ENCODE measurements at places on chromosomes 16 and 17. TPM values are rescaled to one million over a fixed set of nuclear protein-coding genes. Genes with fewer than 3 reads are reported as not detected.

DNA sequence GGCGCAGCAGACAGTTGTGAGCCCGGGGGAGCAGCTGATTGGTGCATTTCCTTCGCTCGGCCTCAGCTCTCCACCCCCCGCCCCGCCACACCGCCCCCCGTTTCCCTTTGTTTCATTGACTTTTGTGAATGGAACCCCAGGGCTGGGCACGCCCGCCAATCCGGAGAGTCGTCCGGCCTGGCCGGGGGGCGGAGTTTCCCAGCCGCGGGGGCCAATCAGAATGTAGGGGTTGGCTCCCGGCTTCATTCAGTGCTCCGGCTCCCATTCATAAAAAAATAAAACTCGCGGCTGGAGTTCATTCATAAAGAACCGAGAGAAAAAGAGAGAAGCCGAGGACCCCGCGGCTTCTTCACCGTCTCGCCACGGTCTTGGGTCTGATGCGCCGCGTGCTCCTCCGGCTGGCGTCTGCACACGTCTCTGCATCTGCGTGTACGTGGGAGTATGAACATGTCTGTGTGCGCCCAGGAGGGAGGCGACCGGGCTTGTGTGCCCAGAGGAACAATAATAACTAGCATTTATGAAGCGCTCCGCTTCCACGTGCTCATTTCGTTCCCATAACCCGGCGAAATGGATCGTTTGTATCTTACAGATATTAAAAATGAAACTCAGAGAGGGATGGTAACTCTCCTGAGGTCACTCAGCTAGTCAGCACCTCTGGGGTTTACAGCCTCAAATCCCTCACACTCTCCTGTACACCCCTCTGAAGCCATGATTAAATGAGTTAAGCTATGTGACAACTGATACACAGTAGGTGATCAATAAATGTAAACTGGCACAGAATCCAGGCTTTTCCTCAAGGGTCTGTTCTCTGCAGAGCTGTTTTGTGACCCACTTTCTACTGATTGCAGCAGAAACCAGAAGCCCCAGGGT is at the start of gene ETV4:
ETV4 (minus strand) TSS at position 22 of the 870 bp plus-strand sequence. CDS start 723 bp downstream, outside the sequence.
- H3K4me3 ChIP-seq, result peak within 1 kb of the TSS; percentile 83
- H3K4me1 ChIP-seq, result peaks cover 42% of the 10 kb centered on the region
- H3K27ac ChIP-seq, result peak within 1 kb of the TSS; percentile 94
- no peaks in the 10 kb centered on the region for H3K27me3 ChIP-seq
- DNase-seq, result peak; percentile 99

- H3K4me1 ChIP-seq, result peaks cover 9% of the 10 kb centered on the region
- H3K36me3 ChIP-seq, result no peaks in the 10 kb centered on the region
- H3K27me3 ChIP-seq, result peaks cover 93% of the 10 kb centered on the region
- H3K4me3 ChIP-seq, result no peak overlapping the region
Observed at GRCh38 chr17:48737330-48738043, 8.9 kb upstream of the HOXB13 start.

- no peaks in the 10 kb centered on the region for H3K27me3 ChIP-seq
- peaks cover 29% of the 10 kb centered on the region for H3K36me3 ChIP-seq
- H3K4me1 ChIP-seq, result no peaks in the 10 kb centered on the region
Observed at GRCh38 chr17:62008294-62008693, 56.8 kb downstream of the MED13 start.

GRCh38 chr17:19384723-19385391 is 2.1 kb downstream of the MFAP4 start:
- no peak for DNase-seq
- H3K4me3 ChIP-seq, result no peak overlapping the region
- peaks cover 10% of the 10 kb centered on the region for H3K36me3 ChIP-seq
- H3K4me1 ChIP-seq, result no peaks in the 10 kb centered on the region
- H3K27me3 ChIP-seq, result no peaks in the 10 kb centered on the region

- peaks cover 18% of the 10 kb centered on the region for H3K4me1 ChIP-seq
- H3K36me3 ChIP-seq, result peaks cover 3% of the 10 kb centered on the region
Observed at GRCh38 chr16:1075546-1075945, 3.0 kb downstream of the SSTR5 start.

Gene RBFOX1
- total RNA-seq, result not detected

Gene CPNE7
- total RNA-seq, result 31.3 TPM

DNA sequence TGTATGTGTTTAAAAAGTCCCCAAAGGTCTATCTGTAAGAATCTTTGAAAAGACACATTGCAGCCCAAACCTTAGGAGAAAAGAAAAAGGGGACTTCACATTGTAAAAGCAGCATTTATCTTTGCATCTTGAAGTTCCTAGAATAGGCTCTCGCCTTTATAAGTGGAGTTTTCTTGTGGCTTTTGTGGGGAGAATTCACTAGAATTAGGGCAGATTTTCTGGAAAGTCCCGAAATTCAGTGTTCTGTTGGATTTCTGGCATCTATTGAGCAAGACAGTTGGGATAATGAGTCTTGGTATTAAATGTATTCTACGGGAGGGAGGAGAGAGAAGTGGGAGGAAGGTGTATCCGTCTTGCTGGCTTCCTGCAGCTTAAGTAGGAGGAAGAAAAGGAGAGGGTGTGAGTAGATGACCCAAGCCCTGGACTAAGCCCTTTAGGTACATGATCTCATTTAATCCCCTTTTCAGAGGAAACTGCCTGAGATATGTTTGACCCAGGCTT is 62.6 kb downstream of the PRKCA start:
- no peaks in the 10 kb centered on the region for H3K27me3 ChIP-seq
- DNase-seq, result no peak
- H3K4me3 ChIP-seq, result no peak overlapping the region

DNA sequence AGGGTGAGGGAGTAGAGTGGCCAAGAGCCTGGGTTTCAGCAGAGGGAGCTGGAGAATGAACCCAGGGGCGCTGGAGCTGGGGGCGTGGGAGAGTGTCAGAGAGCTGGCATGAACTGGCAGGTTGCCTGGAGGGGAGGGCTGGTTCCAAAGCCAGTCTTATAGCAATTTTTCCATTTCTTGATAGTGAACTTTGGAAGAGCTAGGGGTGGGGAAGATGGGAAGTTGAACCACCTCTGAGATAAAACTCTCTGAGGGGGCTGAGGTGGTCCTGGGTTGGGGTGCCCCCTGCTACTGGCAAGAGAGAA is 36.9 kb downstream of the ADGRG5 start:
- peaks cover 8% of the 10 kb centered on the region for H3K4me1 ChIP-seq
- H3K36me3 ChIP-seq, result peaks cover 4% of the 10 kb centered on the region
- no peak overlapping the region for H3K27ac ChIP-seq
- H3K4me3 ChIP-seq, result no peak overlapping the region
- H3K27me3 ChIP-seq, result peaks cover 34% of the 10 kb centered on the region

GRCh38 chr16:11473728-11474127 is 113.0 kb downstream of the LITAF start:
- H3K27me3 ChIP-seq, result peaks cover 33% of the 10 kb centered on the region
- H3K4me3 ChIP-seq, result no peak overlapping the region
- peaks cover 12% of the 10 kb centered on the region for H3K4me1 ChIP-seq
- H3K27ac ChIP-seq, result no peak overlapping the region

Gene RASD1
- not detected for total RNA-seq

Gene C17orf100
- 1.8 TPM for total RNA-seq

- peak overlapping the region; percentile 88 for H3K27ac ChIP-seq
- H3K36me3 ChIP-seq, result peaks cover 45% of the 10 kb centered on the region
- DNase-seq, result peak; percentile 54
- H3K4me3 ChIP-seq, result peak overlapping the region; percentile 93
- no peaks in the 10 kb centered on the region for H3K27me3 ChIP-seq
- H3K4me1 ChIP-seq, result peaks cover 48% of the 10 kb centered on the region
Observed at GRCh38 chr17:44556166-44556831, 985 bp upstream of the FZD2 start.

Gene KRT36
- not detected for total RNA-seq

- peaks cover 71% of the 10 kb centered on the region for H3K4me1 ChIP-seq
- H3K36me3 ChIP-seq, result peaks cover 67% of the 10 kb centered on the region
- H3K27ac ChIP-seq, result peak overlapping the region; percentile 96
- DNase-seq, result peak; percentile 95
Observed at GRCh38 chr16:74740795-74741304, 33.8 kb downstream of the FA2H start.

GRCh38 chr16:29926711-29927052 is 656 bp upstream of the KCTD13 start:
- H3K4me3 ChIP-seq, result peak overlapping the region; percentile 89
- peak overlapping the region; percentile 74 for H3K27ac ChIP-seq
- H3K27me3 ChIP-seq, result no peaks in the 10 kb centered on the region
- DNase-seq, result no peak
- peaks cover 29% of the 10 kb centered on the region for H3K4me1 ChIP-seq

GRCh38 chr17:47694581-47695428 is 844 bp downstream of the TBKBP1 start:
- no peak for DNase-seq
- peak overlapping the region; percentile 68 for H3K27ac ChIP-seq
- H3K36me3 ChIP-seq, result peaks cover 43% of the 10 kb centered on the region
- peak overlapping the region; percentile 86 for H3K4me3 ChIP-seq
- peaks cover 26% of the 10 kb centered on the region for H3K4me1 ChIP-seq

DNA sequence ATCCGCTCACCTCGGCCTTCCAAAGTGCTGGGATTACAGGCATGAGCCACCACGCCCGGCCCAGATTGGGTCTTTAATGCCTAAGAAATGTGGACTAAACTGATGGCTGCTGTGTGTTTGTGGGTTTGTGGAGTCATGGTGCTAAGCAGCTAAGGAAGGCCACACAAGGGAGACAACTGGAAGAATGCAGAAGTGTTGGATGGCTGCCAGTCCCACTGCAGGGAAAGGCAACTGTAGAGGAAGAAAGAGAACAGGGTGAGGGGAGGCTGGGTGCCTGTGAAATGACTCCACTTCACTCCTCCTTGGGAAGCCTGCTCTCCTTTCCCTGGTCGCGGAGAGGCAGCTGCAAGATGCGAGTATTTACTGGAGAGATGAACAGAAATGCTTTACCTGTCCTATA is 23.5 kb upstream of the SIAH1 start:
- H3K4me3 ChIP-seq, result peak overlapping the region; percentile 24
- DNase-seq, result peak; percentile 54
- peak overlapping the region; percentile 90 for H3K27ac ChIP-seq
- H3K4me1 ChIP-seq, result peaks cover 65% of the 10 kb centered on the region
- no peaks in the 10 kb centered on the region for H3K27me3 ChIP-seq
- peaks cover 21% of the 10 kb centered on the region for H3K36me3 ChIP-seq

- no peaks in the 10 kb centered on the region for H3K27me3 ChIP-seq
- peak overlapping the region; percentile 76 for H3K4me3 ChIP-seq
- peak overlapping the region; percentile 22 for H3K27ac ChIP-seq
- H3K36me3 ChIP-seq, result peaks cover 79% of the 10 kb centered on the region
Observed at GRCh38 chr17:75181608-75182318, 996 bp downstream of the SUMO2 start.

DNA sequence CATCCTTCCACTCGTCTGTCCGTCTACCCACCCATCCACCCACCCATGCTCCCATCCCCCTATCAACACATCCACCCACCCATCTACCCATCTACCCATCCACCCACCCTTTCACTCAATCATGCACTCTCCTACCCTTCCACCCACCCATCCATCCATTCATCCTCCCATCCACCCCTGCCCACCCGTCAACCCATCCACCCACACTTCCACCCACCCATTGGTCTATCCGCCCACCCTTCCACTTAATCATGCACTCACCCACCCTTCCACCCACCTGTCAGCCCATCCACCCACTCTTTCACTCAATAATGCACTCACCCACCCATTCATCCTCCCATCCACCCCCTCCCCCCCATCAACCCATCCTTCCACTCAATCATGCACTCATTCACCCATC is 250.0 kb upstream of the EEF2KMT start:
- no peak overlapping the region for H3K27ac ChIP-seq
- H3K4me3 ChIP-seq, result no peak overlapping the region
- H3K27me3 ChIP-seq, result peaks cover 28% of the 10 kb centered on the region
- DNase-seq, result no peak
- no peaks in the 10 kb centered on the region for H3K36me3 ChIP-seq
- H3K4me1 ChIP-seq, result no peaks in the 10 kb centered on the region

Gene RNF43
- 2.9 TPM for total RNA-seq

- no peaks in the 10 kb centered on the region for H3K4me1 ChIP-seq
- no peak overlapping the region for H3K4me3 ChIP-seq
- no peak overlapping the region for H3K27ac ChIP-seq
- no peaks in the 10 kb centered on the region for H3K36me3 ChIP-seq
Observed at GRCh38 chr16:31694461-31694860, 166.8 kb downstream of the AHSP start.

DNA sequence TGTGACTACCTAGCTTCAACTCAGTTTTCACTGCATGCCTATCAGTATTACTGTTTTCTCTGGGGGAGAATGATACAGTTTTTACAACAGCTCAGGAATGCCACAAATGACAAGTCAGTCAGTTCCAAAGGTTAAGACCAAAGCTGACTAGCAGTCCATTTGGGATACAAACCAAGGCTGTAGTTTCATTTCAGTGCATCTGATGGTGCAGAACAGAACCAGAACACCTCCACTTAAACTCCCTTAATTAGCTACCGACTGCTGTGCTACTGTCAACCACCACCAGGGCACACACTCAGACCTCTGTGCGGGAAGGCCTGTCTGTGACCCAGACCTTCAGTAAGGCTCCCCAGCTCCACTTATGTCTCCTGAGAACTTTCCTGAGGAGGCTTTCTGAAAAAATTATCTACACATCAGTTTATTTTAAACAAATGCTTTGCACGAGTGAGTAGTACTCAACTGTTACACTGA is 20.4 kb downstream of the NFE2L1 start:
- H3K4me1 ChIP-seq, result no peaks in the 10 kb centered on the region
- peaks cover 95% of the 10 kb centered on the region for H3K36me3 ChIP-seq
- no peak overlapping the region for H3K4me3 ChIP-seq
- H3K27ac ChIP-seq, result no peak overlapping the region

GRCh38 chr17:38873640-38874380 is 4.0 kb downstream of the LASP1 start:
- peaks cover 84% of the 10 kb centered on the region for H3K4me1 ChIP-seq
- H3K27me3 ChIP-seq, result no peaks in the 10 kb centered on the region
- peak; percentile 95 for DNase-seq
- H3K4me3 ChIP-seq, result peak overlapping the region; percentile 95
- H3K36me3 ChIP-seq, result peaks cover 92% of the 10 kb centered on the region

DNA sequence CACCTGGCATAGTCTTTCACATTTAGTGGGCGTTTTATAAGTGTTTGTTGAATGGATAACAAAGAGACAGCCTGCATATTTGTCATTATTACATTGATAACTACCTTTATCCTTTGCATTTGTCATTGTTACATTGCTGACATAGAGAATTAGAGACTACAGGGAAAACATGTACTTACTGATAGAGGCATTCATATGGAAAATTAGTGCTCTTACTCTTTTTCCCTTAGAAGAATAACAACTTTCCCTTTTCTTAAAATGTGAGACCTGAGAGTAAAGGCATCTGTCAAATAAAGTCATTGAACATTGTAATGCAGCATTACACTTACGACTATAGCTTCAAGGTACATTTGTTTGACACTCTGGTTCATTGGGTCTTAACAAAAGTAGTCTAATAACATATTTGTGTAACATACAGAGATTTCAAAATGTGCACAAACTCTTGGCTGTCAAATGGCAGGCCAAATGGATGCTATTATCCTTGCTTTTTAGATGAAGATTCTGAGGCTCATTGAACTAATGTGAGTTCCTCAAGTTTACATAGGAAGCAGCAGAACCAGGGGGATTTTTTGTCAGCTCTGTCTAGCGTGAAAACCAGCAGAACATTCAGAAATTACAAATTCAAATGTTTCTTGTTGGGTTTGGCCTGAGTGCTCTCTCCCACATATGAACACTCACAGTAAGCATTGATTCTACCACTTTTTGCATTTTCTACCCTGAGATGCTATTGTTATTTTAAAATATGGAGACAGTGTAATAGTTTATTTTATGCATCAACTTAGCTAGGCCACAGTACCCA is 28.5 kb downstream of the SMIM36 start:
- DNase-seq, result no peak
- H3K27ac ChIP-seq, result no peak overlapping the region
- H3K4me1 ChIP-seq, result no peaks in the 10 kb centered on the region
- no peaks in the 10 kb centered on the region for H3K27me3 ChIP-seq
- no peaks in the 10 kb centered on the region for H3K36me3 ChIP-seq
- no peak overlapping the region for H3K4me3 ChIP-seq

Gene HEATR9
- not detected for total RNA-seq

GRCh38 chr17:44086364-44087311 is 16.1 kb downstream of the G6PC3 start:
- peak; percentile 54 for DNase-seq
- H3K4me3 ChIP-seq, result peak overlapping the region; percentile 31
- peaks cover 13% of the 10 kb centered on the region for H3K4me1 ChIP-seq
- peaks cover 36% of the 10 kb centered on the region for H3K36me3 ChIP-seq

Gene TIGD7
- 9.3 TPM for total RNA-seq
